Fibroblast of skin of scalp (primary cell): ENCODE measurements at places on chromosomes 1 and 21.

- no peak for DNase-seq
These were observed 352.6 kb downstream of the MRPL39 start for GRCh38 chr21:25254491-25255174.

GRCh38 chr1:190663962-190664361 lies 186.3 kb upstream of the BRINP3 start:
- no peak for DNase-seq

GRCh38 chr1:115648717-115649691 lies 7.2 kb downstream of the VANGL1 start:
- no peak for DNase-seq

DNA sequence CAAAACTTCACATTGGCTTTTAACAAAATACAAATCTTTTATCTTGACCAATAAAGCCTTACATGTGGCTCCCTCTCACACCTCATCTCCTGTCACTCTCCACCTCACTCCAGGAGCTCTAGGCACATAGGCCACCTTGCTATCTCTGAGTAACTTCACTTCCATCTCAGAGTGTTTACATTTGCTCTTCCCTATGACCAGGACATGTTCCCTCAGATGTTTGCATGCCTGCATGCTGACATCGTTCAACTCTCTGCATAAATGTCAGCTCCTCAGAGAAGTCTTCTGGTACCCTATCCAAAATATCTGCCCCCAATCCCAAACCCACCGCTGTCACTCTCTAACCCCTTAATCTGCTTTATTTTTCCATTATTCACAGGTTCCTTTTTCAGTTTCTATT lies 110.9 kb downstream of the TOMM20 start:
- DNase-seq, result peak; percentile 69

GRCh38 chr1:67880056-67880601 lies 46.9 kb upstream of the GNG12 start:
- DNase-seq, result peak; percentile 56

GRCh38 chr21:29641001-29641634 lies 298.7 kb downstream of the GRIK1 start:
- DNase-seq, result no peak

DNA sequence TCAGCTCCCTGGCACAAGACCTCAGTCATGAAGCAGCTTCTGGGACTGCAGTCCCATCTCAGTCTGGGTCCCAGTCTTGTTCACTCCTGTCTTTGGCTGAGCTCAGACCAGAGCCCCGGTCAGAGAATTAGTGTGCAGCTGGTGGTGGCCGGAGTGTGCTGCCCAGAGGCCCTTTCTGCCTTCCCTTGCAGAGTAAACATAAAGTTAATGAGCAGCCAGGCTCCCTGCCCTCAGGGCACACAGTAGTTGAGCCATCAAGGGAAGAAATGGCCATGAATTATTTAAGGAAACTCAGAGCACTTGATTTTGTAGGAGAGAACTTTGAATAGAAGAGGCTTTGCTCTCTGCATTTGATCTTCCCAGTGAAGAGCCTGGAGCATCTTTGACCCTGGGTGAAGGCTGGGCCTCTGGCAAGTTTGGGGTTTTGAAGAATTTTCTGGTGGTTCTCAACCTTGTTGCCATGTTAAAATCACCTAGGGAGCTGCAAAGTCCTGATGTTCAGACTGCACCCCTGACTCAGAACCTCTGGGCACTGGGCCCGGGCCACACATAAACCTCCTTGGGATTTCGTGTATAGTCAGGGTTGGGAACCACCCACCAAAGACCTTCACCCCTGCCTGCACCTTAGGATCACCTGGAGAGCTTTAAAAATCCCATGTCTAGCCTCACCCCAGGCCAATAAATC lies 26.4 kb upstream of the SELENON start:
- no peak for DNase-seq

GRCh38 chr1:60969971-60970509 lies 112.3 kb upstream of the NFIA start:
- peak; percentile 53 for DNase-seq

DNA sequence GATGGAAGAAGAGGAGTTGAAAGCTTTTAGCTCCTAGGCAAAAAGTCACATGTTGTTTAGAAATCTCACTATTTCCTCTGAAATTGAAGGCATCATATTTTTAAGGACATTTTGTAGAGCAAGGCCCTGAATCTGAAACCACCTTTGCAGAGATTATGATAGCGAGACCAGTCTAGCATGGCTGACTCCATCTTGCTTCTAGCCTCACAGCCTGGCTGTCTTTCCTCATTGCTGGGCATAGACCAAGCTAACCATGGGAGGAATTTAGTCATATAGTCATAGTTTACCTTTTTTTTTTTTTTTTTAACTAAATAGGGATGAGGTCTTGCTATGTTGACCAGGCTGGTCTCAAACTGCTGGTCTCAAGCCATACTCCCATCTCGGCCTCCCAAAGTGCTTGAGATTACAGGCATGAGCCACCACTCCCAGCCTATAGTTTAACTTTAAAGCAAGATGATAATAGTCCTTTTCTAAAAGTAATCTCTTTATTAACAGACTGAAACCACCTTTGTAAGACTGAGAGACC lies 42.2 kb upstream of the ZNF326 start:
- DNase-seq, result no peak

- DNase-seq, result no peak
These were observed 14.0 kb downstream of the KDF1 start for GRCh38 chr1:26946270-26946669.

DNA sequence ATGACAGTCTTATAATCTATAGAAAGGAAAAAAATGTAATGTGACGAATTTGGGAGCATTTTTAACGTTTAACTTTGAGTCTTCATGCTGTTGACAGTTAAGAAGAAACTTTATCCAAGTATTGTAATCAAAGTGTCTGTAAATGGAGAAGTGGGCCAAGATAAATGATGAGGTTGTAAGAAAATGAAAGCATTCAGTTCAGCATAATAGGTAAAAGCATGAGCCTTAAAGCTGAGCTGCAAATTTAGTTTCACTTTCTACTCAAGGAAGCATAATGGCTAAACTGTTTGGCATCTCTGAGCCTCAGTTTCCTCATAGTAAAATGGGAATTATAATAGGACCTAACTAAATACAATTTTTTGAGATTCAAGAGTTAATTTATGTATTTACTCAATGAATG lies 1554.8 kb downstream of the KCNT2 start:
- no peak for DNase-seq

DNA sequence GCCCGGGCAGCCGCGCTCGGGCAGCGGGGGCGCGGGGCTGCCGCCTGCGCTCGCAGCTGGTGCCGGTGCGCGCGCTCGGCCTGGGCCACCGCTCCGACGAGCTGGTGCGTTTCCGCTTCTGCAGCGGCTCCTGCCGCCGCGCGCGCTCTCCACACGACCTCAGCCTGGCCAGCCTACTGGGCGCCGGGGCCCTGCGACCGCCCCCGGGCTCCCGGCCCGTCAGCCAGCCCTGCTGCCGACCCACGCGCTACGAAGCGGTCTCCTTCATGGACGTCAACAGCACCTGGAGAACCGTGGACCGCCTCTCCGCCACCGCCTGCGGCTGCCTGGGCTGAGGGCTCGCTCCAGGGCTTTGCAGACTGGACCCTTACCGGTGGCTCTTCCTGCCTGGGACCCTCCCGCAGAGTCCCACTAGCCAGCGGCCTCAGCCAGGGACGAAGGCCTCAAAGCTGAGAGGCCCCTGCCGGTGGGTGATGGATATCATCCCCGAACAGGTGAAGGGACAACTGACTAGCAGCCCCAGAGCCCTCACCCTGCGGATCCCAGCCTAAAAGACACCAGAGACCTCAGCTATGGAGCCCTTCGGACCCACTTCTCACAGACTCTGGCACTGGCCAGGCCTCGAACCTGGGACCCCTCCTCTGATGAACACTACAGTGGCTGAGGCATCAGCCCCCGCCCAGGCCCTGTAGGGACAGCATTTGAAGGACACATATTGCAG lies 3.0 kb downstream of the ARTN start:
- no peak for DNase-seq

- no peak for DNase-seq
These were observed 4.2 kb upstream of the ZNF496 start for GRCh38 chr1:247335882-247336281.
